ENCODE measurements at places on chromosomes 7 and 10.
A peak's percentile ranks its signal among the peaks of the same experiment; 100 is the strongest.

DNA sequence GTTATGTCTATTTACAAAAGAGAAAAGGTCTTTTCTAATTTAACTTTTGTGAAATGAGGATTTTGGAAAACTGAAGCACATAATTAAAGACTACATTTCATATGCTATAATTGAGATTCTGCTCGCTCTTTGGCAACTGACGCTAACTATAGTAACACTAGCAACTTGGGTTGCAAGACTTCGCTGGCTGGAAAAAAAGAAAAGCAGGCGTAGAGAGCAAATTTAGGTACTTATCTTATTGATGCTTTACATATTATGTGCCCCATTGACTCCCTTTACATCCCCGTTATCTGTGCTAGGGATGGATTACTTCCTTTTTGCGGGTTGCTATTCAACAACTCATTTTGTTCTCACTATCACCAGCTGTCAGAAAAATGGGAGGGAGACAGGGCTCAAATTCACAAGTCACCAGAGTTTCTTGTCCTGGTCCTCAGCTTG lies 10.5 kb downstream of the SEMA3C start:
- DNase-seq: no peak

- DNase-seq: no peak
Measured at GRCh38 chr7:135644154-135644553, 18.2 kb upstream of the STMP1 start.

DNA sequence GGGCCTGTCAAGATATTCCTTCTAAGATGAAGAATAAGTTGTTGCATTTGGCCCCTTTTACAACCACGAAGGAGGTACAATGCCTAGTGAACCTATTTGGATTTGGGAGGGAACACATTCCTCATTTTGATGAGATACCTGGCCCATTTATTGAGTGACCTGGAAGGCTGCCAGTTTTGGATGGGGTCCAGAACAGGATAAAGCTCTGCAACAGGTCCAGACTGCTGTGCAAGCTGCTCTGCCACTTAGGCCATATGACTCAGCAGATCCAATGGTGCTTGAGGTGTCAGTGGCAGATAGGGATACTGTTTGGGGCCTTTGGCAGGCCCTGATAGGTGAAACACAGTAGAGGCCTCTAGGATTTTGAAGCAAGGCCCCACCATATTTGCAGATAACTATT lies 704.6 kb downstream of the CCSER2 start:
- DNase-seq: no peak

- DNase-seq: no peak
Measured at GRCh38 chr7:17942231-17942630, 1.9 kb upstream of the SNX13 start.

DNA sequence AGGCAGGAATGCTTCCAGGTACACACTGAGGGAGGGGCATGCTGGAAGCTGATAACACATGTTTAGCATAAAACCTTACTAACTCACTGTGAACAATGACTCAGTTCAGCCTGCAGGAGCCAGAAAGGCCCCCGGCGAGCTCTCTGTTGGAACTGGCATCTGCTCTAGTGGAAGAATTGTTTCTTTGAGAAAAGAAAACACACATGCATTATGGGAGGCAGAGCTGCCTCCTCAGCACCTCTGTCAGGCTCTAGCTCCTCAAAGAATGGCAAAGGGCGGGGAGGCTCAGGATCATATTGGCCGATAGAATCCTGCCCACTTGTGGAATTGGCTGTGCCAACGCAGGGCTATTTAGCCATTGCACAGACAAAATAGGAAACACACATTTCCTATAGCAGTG lies 338.3 kb downstream of the CXCL12 start:
- DNase-seq: no peak

- DNase-seq: no peak
Measured at GRCh38 chr7:129098409-129099084, 43.6 kb upstream of the TNPO3 start.

- DNase-seq: no peak
Measured at GRCh38 chr7:137577184-137577583, 233.7 kb upstream of the PTN start.

- no peak for DNase-seq
Measured at GRCh38 chr10:29252811-29253689, 35.8 kb upstream of the LYZL1 start.

DNA sequence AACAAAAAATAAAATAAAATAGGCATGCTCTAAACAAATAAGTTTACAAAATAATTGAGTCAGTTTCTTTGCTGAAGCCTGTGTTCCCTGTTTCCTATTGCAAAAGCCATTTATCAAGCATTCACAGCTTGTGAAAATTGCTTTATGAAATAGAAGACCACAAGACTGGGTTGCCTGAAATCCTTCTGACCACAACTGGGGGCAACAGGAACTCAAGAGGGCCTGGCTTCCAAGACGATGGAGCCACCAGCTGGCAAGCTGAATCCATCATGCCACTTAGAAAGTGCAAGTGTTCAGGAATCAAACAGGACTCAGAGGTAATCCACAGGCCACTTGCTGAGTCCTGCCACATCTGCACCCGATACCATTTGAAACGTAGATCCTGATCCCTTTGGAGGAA lies 752 bp upstream of the ABCA13 start:
- no peak for DNase-seq

DNA sequence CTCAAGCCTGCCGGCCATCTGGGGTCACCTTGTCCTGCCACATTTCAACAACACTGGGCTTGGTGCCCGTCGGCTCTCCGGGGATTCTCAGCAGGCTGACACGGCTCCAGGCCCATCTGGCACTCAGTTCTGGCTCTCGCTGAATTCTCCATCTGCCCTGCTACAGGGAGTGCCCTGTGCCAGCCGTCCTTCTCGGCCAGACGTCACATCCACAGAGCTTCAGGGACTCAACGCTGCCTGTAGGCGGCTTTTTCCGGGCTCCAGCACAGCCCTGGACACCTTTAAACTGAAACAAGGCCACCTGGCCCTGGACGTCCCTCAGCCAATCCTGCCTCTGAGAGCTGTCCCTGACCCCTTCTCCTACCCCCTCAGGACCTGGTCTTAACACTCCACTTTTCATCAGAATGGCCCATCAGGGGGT lies 43.0 kb downstream of the TMEM130 start:
- DNase-seq: peak; percentile 74

GRCh38 chr7:156751319-156751718 lies 110.7 kb downstream of the RNF32 start:
- DNase-seq: no peak

DNA sequence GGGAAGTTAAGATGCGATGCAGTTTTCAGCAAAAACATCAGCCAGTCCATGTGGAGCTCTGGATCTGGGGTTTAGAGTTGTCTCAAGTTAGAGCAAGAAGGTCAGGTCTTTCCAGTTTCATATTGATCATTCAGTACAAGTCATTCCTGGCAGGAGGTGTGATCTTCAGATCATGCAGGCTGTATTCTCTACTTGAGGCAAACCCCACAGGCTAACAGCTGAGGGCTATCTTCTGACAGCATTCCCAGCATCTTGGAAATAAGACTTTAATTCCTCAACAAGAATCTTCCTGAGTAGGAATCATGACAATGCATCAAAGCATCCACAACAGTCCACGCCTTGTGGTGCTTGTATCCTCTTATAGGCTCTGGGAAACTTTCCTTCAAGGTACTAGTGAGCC lies 94.9 kb upstream of the ZNF438 start:
- no peak for DNase-seq

GRCh38 chr7:132410385-132410784 lies 165.9 kb downstream of the PLXNA4 start:
- no peak for DNase-seq

DNA sequence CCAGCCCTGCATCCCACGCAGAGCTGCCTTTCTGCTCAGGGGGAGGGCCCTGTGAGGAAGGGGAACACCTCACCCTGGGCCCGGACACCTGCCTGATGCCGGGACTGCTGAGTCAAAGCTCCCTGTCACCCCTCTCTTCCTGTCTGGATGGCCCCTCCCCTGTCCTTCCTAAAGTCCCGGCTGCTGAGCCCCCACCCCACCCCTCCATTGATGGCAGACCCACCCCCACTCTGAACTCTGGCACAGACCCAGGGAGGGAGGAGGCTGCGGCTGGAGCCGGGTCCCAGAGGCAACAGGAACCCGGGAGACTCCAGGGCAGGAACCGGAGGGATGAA lies 78.7 kb downstream of the ELFN1 start:
- peak; percentile 55 for DNase-seq

Measured in RPMI8226 (cell line).